ENCODE measurements at places on chromosomes 11 and 22.

GRCh38 chr22:17638182-17638431, 450 bp upstream of the BCL2L13 start:
- no peak for DNase-seq

GRCh38 chr11:106276859-106277436, 199.5 kb downstream of the AASDHPPT start:
- peak; percentile 3 for DNase-seq

DNA sequence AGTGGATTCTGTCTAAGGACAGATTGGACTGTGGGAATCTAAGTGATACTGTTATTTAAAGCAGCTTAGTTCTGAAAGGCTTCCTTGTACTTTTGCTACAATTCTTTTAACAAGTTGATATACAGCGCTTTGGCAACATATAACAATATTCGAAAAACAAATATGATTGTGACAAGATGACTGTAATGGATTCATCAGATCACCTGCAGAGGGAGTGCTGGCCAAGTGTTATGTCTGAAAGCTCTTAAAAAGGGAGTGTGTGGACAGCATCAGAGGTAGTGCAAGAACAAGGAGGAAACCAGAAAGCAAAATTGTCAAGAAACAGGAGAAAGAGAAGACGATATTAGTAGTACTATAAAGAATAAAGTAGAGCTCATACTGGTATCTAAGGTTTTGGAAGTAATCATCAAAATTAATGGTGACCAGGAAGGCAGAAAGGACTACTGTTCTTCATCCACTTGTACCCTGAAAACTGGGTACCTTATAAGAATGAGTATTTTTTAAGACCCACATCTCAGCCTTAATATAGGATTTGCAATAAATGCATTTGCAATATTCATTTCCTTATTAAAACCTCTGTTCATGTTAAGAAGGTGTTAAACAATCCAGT, 1112.0 kb upstream of the CCDC90B start:
- DNase-seq: no peak

DNA sequence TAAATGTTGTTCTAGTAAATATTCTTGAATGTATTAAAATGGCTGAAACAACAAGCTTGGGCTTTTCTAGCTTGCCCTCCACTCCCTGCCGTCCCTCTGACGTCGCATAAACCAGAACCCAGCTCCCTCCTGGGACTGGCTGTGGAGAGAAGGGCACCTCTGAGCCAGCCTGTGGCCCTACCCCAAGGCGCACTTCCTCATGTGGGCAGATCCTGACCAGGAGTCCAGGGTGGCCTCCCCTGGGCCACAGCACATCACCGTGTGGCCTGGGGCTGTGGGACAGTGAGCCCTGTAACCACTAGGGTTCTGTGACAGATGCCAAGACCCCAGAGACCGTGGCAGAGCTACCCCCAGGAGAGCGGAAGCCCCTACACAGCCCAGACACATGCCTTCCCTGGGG, 10.2 kb upstream of the ADORA2A start:
- DNase-seq: no peak

DNA sequence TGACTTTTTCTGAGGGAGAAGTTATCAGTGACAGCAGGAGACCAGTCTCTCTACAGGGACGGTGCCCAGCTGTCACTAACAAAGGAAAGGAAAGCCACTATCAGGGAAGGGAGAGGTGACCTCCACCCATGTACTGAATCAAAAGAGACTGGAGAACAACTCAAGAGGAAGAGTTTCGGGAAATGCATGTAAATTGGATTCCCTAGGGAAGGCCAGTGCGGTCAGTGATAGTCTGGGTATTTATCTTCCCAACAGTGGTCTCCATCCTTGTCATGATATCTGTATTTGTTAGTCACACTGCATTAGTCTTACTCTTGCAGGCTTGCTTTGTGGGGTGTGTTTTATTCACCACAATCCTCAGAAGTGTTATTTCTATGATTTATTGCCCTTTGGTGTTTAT, 193.4 kb upstream of the KIRREL3 start:
- DNase-seq: no peak

GRCh38 chr11:34317036-34317360, 40.8 kb downstream of the ABTB2 start:
- no peak for DNase-seq

DNA sequence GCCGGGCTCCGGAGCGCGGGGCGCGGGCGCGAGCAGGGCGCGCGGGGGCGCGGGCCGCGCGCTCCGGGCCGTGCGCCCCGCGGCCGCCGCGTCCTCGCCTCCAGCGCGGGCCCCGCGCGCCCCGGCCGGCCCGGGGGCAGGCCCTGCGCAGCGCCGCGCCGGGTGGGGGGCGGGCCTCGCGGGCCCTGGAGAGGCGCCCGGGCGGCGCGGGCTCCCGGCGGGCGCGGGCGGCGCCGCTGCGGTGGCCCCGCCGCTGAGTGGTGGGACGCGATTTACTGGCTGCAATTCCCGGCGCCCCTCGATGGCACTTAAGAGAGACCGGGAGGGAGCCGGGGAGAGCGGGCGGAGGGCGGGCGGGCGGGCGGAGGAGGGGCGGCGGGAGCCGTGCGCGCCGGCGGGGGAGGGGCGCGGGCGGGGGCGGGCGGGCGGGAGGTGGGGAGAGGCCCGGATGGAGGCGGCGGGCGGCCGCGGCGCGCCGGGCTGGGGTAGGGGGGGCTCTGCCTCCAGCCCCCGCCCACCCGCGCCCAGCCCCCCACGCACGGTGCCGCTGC, 73.2 kb upstream of the TCF20 start:
- DNase-seq: no peak

- no peak for DNase-seq
These were observed 6.0 kb upstream of the FXYD6 start for GRCh38 chr11:117882311-117882905.

DNA sequence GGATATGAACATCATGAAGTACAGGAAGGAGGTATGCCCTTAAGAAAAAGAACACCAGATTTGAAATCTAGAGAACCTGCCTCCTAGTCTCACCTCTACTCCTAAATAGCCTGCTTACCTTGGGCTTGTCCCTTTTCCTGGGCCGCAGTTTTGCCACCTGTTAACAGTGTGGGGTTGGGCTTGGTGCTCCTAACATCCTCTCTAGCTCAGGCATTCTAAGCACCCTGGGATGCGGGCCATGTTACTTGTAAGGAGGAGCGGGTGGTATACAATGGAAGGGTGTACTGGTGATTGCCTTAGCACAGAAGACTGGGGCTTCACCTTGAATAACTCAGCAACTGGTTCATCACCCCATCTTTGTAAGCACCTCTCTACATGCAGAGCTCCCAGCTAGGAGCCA, 48.7 kb downstream of the TIMP3 start:
- DNase-seq: no peak

DNA sequence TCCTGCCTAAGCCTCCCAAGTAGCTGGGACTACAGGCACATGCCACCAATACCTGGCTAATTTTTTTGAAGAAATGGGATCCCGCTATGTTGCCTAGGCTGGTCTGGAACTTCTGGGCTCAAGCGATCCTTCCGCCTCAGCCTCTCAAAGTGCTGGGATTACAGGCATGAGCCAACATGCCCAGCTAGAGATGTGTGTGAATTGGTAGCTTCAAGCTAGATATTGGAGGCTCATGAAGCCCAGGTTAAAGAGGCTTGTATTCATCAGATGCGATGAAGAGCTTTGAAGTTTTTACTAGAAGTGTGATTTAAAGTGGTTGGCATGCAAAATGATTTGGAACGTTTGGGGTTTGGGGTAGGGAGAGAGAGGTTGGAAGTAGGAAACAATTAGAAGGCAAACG, 19.6 kb downstream of the NF2 start:
- DNase-seq: no peak

DNA sequence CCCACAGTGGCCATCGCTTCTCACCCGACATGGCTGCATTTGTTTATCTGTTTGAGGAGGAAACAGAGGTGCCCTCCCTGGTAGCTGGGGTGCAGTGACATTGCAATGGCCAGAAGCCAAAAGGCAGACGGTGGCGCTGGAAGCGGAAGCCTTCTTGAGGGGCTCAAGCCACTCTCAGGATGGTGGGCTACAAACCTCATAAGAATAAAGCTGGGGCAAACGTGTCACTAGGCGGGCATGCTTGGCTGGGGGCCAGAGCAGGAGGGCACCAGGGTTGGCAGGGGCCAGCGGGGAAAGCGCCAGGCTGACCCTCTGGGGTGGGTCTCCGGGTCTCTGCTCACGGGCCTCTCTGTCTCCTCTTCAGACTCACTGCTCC, 12.6 kb downstream of the TNNT3 start:
- DNase-seq: no peak

- no peak for DNase-seq
These were observed 53.1 kb upstream of the B3GAT1 start for GRCh38 chr11:134464981-134465730.

DNA sequence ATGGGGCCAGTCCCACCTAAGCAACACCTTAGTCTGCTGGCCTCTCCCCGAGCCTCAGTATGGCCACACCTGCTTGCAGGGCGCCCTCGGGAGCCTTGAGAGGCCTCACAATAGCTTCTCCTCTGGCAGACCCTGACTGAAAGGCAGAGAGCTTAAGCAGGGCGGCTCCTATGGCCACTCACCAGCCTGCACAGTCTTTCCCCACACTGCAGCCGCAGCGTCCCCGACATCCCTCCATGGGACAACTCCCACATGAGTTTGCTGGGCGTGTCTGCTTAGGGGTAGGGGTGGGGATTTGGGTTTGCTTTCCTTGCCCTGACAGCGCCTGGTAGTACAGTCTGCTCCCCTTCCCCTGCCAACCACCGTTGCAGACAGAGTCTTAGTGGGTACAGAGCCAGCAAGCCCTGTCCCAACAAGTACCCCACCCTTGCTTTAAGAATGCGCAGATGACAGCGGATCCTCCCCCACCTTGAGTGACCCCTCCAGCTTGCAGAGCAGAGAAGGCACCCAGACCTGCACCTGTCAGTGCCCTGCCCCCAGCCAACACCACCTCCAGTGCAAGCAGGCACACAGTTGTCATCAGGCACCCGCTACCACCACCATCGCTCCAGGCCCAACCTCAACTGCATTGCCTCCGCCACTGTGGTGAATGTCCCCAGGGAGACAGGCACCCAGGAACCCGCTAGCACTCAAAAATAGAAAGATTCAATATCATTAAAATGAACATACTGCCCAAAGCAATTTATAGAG, 413.8 kb upstream of the ARHGAP42 start:
- DNase-seq: no peak

DNA sequence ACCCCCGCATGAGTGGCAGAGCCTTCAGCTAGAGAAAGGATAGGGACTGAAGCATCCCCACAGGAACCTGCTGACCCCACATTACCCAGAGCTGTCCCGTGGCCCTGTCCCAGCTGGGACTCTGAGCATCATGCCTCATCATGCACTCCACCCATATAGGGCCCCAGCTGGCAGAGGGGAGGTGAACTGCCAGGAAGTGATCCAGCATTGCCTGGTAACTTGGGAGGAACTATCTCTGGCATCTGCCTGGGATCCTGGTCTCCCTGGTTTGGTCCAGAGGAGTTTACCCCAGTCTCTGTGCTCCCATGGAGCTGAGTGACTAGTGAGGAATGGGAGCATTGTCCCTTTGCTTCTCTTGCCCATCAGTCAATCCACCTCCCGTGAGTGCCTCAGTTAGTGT, 228.8 kb downstream of the GRIK4 start:
- no peak for DNase-seq

DNA sequence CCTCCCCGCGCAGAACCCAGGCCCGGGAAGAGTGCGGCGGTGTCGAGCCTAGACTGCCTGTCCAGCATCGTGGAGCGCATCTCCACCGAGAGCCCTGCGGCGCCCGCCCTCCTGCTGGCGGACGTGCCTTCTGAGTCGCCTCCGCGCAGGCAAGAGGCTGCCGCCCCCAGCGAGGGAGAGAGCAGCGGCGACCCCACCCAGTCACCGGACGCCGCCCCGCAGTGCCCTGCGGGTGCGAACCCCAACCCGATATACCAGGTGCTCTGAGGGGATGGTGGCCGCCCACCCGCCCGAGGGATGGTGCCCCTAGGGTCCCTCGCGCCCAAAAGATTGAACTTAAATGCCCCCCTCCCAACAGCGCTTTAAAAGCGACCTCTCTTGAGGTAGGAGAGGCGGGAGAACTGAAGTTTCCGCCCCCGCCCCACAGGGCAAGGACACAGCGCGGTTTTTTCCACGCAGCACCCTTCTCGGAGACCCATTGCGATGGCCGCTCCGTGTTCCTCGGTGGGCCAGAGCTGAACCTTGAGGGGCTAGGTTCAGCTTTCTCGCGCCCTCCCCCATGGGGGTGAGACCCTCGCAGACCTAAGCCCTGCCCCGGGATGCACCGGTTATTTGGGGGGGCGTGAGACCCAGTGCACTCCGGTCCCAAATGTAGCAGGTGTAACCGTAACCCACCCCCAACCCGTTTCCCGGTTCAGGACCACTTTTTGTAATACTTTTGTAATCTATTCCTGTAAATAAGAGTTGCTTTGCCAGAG, 2.0 kb downstream of the MYOD1 start:
- no peak for DNase-seq

DNA sequence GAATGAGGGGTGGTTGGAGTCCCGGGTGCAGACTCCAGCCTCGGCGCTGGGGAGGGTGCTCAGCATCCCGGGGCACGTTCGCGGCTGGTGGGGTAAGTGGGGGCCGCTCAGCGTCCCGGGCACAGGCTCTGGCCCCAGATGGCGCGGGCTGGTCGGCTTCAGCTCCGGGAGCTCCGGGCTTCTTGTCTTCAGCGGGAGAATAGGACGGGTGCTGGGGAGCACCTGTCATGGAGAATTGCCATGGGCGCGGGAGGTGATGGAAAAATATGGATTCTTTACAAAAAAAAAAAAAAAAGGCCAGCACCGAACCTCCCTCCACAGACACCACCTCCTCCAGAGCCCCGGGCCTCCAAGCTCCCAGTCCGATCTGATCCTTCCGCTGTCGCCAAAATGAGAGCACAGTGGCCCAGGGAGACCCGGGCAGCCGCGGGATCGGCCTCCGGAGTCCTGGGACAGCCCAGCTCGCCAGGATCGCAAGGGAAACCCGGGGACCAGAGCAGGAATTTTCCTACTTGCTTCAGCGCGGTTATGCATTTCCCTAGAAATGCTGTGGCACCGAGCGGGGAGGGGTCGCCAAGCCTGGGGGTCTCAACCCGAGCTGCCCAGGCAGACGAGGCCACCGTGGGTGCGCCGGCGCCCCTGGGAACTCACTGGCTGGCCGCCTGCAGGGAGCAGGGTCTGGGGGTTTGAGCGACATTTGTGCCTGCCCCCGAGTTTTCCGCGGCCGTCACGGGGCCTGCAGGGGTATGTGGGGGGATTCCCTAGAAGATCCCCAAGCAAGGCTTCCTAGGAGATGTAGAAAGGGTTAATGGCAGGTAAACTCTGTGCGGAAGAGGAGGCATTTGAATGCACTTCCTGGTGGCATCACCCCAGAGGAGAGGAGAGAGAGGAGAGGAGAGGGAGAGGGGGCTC, 1336.9 kb downstream of the BRD1 start:
- no peak for DNase-seq

GRCh38 chr11:123166071-123166559, 28.9 kb downstream of the CLMP start:
- DNase-seq: no peak
